Left colon (tissue), 2 donors: ENCODE measurements at places on chromosomes 1 and 21. TPM values are rescaled to one million over a fixed set of nuclear protein-coding genes. Genes with fewer than 3 reads are reported as not detected.

DNA sequence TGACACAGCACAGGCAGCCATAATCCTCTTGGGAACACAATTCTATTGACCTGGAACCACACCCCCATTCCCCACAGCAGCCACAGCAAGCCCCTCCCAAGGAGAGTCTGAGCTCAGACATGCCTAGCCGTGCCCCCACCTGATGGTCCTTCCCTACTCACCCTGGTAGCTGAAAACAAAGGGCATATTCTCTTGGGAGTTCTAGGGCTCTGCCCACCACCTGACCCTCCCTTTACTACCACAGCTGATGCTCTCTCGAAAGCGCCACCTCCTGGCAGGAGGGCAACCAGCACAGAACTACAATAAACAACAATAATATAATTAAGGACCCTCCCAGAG, 184.8 kb upstream of the COA6 start:
- DNase-seq = no peak

DNA sequence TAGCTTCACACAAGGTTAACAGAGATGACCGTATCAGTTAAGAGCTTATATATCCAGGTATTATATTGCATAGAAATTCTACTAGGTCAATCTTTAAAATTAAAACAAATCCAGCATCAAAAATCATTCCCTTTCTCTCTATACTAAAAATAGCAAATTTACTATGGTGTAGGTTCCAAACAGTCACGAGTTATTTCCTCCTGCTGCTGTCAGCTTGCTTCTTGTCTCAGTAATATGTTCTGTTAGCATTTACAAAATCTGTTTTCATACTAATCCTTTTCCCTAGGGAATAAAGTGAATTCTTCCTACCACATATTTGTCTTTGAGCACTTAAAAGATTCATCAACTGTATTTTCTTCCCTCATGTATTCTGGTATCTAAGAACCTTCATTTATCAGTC, 2.5 kb downstream of the WDR26 start:
- DNase-seq = no peak

DNA sequence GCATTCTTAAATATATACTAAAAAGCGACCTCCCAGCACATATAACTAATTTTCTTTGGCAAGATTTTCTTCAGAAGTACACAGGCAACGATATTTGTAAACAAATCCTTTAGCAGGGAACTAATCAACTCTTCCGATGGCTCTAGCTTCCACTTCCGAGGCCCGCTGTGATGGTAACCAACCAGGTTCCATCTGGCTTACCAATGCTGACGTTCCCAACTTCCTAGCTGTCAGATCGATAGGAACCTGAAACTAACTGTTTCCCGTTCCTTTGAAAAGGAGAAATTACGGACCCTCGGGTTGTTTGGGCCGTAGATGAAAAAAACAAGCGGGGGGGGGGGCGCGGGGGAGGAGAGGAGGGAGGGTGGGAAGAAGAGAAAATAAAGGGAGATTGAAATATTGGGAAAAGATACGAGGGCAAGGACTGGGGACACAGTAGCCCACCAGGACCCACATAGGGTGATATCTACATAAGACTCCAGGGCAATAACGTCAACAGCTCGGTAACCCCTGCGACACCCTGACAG, 513 bp downstream of the GTF2B start:
- peak; percentile 41 for DNase-seq

DNA sequence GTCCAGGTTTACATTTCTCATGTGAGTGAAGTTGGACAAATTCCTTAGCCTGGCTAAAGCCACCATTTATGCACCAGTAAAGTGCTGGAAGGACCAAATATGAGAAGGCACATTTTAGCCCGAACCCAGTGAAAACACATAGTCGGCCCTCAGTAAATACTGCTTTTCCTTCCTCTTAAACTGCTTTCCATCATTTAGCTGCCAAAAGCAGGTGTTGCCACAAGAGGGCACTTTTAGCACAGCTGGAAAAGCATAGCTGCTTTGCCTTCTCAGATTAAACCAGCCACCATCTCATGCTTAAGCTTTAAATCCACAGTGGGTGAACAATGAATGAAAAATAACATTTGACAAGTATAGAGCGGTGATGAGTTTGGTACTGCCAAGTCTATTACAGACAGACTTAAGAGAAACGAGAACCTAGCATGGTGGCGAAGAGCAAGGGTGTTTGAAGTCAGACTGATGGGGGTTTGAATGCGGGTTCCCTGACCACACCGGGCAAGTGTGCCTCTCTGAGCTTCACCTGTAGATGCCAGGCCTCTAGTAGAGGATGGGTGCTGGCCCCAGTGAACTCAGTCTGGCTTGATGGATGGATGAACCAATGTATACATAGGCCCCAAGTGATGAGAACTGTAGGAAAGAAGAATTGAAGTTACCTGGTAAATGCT, 57.8 kb downstream of the SLC35D1 start:
- DNase-seq = peak; percentile 54

DNA sequence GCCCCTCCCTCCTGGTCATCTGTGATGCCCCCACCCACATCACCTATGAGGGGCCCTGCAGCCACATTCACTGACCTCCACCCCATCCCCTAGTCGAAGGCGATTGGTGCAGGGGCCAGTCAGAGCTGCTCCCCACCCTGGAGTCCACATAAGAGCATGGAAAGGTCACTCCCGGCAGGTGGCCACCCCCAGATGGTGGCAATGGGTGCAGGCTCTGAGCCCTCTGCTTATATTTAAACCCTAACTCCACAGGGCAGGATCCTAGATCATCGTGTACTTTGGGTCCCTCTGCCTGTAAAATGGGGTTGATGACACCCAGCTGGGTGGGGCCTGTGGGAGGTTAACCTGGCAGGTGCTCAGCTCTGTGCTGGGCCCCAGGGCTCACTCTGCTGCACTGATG, 186.8 kb upstream of the C1orf174 start:
- no peak for DNase-seq

DNA sequence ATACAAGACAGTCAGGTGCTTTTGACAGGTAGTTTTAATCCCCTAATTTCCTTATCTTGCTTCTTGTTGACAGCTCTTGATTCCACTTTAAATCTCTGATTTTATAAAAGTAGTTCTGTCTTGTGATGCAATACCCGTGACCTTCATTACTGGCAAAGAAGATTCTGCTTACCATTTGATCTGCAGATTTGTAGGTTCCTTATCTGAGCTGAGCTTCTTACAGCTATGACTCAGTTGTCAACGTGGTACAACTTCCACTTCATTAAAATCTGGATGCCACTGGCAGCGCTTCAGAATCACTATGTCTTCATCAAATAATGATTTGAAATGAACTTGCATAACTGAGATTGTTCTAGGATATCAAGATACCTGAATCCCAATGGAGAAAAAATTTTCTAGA, 543.6 kb upstream of the B3GALT2 start:
- no peak for DNase-seq

DNA sequence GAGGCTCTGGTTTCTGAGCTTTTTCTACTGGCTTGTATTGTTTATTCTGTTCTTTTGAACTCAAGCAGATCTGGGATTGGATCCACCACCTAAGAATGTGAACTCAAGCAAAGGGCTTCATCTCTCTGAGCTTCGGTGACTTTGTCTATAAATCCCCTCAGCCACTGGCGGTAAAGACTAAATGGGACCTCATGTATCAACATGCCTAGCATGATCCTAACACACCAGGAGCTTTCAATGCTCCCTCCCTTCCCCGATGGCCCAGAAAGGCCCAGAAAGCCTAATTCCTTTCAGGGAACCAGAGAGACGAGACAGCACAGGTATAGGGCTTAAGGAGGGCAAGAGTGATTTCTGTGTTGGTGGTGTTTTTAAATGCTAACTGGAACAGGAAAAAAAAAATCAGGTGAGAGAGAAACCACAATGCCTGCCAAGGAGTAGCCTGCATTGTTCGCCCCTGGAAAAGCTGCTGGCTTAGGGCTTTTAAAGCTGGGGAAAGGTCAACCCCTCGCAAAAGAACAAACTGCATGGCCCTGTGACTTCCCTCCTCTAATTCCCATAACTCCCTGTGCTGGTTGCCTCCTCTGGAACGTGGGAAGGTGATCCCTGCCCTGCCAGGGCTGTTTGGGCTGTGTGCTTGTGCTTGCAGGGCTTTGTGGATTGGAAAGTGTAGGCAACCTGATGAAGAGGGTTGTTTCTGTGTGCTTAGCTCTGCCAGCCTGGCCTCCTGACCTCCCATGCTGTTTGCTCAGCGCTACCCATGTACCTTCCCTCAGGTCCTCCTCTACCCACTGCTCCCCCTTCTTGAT, 147.0 kb downstream of the PLPP3 start:
- DNase-seq = no peak

DNA sequence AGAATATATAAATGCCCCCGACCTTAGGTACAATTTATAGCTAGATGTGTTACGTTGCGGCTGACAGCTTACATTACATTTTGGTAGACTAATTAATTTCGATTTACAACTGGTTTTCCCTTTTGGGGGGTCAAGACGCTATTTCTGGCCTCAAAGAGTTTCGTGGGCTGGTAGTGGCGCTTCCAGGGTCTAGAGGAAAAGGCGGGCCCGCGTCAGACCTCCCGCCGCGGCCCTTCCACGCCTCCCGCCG, 391 bp downstream of the IFT25 start:
- no peak for DNase-seq

- DNase-seq = no peak
These were observed 36.0 kb downstream of the OVAAL start for GRCh38 chr1:180594723-180595122.

- no peak for DNase-seq
These were observed 3.5 kb downstream of the HHAT start for GRCh38 chr1:210332233-210332632.

DNA sequence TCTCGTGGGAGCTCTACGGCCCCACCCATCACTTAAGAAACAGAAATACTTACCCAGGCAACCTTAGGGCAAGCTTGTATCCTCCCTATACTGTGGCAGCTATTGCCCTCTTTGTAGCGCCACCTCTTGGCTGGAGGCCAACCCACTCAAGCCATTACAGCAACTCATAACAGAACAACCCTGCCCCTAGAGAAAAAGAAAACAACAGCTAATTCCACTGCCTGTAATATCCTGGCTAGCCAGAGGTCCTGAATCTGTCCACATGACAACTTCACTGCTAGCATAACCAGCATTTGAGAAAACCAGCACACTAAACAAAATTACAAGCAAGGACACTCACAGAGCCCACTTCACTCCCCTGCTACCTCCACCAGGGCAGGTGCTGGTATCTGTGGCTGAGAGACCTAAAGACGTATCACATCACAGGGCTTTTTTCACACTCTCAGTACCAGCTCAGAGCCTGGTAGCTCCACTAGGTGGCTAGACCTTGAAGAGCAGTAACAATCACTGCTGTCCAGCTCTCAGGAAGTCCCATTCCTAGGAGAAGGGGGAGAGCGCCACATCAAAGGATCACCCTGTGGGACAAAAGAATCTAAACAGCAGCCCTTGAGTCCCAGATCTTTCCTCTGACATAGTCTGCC, 14.5 kb upstream of the MX1 start:
- DNase-seq = peak; percentile 85

DNA sequence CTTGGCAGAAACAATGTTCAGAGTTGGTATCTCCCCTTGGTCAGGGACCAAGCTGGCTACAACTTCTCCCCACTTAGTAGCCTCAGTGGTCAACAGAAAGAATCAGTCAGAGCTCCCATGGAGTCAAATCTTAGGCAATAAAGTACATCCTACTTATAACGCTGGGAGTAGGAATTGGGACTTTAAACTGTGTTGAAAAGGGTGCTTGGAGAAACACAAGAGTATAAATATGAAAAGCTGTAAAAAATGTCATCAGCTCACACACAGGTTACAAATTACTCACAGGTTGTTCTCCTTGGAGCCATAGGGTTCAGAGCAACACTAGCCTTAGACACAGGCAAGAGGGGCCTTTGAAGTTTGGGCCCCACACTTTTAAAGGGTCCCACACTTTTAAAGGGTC, 67.4 kb downstream of the WLS start:
- no peak for DNase-seq

Gene HCN3
- total RNA-seq = 11.2 TPM

Gene NUDT4B
- total RNA-seq = not detected

Gene HES2
- 34.0 TPM for total RNA-seq

Gene TNNI3K
- total RNA-seq = 1.0 TPM
